CD4-positive, alpha-beta T cell treated with Interleukin-10 for 1 hour (primary cell): ENCODE measurements at places on chromosomes 13 and 19.

- DNase-seq: no peak
Measured at GRCh38 chr13:21229241-21230024, 53.0 kb downstream of the MRPL57 start.

DNA sequence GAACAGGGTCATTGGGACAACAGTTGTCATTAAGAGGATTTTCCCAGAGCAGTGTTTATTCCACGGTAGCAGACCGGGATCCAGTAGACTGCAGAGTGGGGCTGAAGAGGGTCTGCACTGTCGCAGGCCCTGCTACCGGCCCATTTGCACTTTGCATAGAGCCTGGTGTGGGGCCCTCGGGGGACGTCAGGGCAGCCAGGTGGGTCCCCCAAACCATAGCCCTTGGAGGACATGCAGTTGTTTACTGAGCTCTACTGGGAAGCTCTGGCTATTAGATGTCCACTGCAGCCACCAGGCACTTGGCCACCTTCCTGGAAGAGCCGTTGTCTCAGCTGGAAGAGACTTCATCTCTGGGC, 45.8 kb downstream of the SLC7A9 start:
- DNase-seq: no peak

GRCh38 chr19:55640577-55641425, at the start of gene ZNF580:
ZNF580 (plus strand) TSS chr19:55641002; CDS start chr19:55642509, 1,507 bp downstream.
- DNase-seq: peak; percentile 69

- no peak for DNase-seq
Measured at GRCh38 chr19:46186717-46187101, 38.7 kb downstream of the IGFL2 start.

DNA sequence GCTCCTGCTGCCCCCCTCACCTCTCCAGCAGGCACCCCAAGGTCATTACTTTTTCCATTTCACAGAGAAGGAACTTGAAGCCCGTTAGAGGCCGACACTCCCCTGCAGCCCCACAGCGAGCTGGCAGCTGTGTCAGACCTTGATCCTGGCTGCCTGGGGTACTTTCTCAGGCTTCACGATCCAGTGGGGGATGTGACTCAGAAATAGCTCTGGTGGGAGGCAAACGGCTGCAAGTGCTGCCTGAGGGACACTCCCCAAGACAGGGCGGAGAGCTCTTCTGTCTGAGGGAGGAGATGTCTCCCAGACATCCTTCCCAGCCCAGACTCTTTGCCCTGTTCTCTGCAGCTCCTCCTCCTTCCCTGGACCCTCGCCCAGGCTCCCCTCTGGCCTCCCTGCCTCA, 4.8 kb downstream of the TSKS start:
- no peak for DNase-seq

DNA sequence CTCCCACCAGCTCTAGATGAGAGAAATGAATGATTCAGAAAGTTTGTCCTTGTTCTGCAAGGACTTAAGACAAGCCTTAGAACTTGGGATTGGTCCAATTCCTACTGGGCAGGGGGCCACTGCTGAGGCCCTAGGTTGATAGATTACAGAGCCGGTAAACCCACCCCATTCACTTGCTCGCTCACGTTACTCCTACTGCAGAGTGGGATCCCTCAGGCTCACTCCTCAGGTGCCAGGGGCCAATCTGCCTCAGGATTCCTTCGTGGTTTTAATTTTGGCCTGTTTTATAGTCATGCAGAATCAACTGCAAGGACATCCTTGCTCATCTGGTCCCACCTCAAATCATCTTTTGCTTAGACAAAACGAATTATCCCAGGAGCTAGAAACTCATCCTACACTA, 59.0 kb downstream of the SERP2 start:
- DNase-seq: no peak

DNA sequence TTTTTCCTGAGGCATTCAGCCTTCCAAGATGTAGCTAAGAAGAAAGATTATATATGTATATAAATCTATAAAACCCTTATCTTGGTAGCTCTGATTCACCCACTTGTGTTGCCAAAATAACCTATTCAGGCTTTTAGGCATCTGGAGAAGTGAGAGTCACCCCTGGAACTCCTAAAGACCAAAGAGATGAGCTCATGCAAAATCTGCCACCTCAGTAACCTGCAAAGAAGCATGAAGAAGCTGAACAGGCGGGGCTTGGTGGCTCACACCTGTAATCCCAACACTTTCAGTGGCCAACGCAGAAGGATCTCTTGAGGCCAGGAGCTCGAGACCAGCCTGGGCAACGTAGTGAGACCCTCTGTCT, 393.7 kb downstream of the FOXO1 start:
- no peak for DNase-seq

- peak; percentile 49 for DNase-seq
Measured at GRCh38 chr19:38559428-38560401, 58.0 kb downstream of the MAP4K1 start.

- no peak for DNase-seq
Measured at GRCh38 chr13:50127726-50128291, 112.6 kb downstream of the KCNRG start.

DNA sequence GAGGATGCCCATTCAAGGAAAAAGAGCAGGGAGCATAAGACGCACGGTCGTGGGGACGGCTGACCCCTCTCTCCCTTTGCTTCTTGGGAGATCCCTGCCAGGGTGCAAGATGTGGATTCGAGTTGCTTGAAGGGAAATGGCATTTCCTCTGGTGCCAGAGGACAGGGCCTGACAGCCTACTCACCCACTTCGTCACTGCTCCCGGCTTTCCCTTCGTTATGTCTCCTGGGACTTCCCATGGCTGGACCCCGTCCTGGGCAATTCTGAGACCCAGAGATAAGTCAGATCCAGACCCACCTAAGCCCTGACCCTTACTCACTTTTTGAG, 1.2 kb downstream of the TBC1D17 start:
- no peak for DNase-seq

DNA sequence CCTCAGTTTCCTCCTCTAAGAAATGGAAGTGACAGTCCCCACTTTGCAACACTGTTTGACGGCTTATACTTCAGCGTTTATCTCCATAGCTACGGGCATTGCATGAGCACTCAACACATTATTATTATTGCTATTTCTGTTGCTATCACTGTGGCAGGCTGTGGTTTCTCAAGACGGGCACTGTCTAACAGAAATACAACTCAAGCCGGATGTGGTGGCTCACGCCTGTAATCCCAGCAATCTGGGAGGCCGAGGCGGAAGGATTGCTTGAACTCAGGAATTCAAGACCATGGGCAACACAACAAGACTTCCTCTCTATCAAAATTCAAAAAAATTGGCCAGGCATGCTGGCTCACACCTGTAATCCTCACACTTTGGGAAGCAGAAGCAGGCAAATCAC, 4.9 kb upstream of the ZSWIM4 start:
- peak; percentile 76 for DNase-seq
